ENCODE measurements at places on chromosomes 4 and X. TPM values are rescaled to one million over a fixed set of nuclear protein-coding genes. Genes with fewer than 3 reads are reported as not detected.

DNA sequence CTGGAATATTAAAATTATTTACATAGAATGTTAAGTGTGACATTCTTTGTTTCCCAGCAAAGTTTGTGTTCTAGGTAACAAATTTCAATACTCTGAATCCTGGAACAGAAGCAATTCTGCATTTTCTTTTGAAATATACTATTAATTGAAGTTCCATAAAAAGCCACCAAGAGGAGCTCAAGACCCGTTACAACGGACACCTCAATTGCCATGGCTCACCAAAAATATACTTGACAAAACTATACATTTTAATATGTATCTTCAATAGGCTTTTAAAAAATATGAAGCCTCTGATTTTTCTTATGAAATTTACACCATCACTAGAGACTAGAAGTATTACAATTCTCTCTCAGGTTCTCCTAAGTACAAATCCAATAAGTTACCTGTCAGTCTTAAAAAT lies 111.4 kb downstream of the NYX start:
- H3K27me3 ChIP-seq, result no peaks in the 10 kb centered on the region
- no peak overlapping the region for H3K4me3 ChIP-seq
- DNase-seq, result no peak
- no peak overlapping the region for H3K27ac ChIP-seq

DNA sequence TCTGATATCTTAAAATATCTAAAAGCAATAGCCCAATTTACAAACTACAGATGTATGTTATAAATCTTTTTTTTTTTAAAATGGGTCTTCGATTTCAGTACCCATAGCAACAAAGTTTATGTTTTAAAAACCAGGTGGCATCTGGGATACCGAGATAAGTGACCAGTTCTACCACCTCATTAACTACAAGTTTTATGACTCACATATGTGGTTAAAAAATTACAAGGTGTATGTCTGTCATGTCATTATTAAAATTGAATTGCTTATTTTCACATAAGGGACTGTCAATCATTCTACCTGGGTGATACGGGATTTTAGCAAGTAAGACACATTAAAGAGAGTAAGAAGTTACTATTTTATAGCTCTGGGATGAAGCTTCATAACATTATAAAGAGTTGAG lies 192.0 kb upstream of the ETNPPL start:
- no peaks in the 10 kb centered on the region for H3K4me1 ChIP-seq
- no peak for DNase-seq
- H3K36me3 ChIP-seq, result no peaks in the 10 kb centered on the region
- H3K27me3 ChIP-seq, result no peaks in the 10 kb centered on the region

Gene TLR10
- total RNA-seq, result not detected

DNA sequence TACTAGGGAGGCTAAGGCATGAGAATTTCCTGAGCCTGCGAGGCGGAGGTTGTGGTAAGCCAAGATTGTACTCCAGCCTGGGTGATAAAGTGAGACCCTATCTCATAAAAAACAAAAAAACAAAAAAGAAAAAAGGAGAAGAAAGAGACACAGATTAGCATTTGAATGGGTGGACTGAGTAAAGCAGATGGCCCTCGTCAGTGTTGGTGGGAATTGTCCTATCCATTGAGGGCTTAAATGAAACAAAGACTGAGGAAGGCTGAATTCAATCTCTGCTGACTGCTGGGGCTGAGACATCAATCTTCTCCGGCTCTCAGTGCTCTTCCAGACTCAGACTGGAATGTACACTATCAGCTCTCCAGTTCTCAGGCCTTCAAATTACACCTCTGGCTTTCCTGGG lies 136.8 kb downstream of the SLC7A11 start:
- peaks cover 44% of the 10 kb centered on the region for H3K4me1 ChIP-seq
- no peak for DNase-seq
- no peaks in the 10 kb centered on the region for H3K27me3 ChIP-seq
- H3K36me3 ChIP-seq, result no peaks in the 10 kb centered on the region
- no peak overlapping the region for H3K4me3 ChIP-seq
- H3K27ac ChIP-seq, result no peak overlapping the region

Gene MAGEA1
- not detected for total RNA-seq

DNA sequence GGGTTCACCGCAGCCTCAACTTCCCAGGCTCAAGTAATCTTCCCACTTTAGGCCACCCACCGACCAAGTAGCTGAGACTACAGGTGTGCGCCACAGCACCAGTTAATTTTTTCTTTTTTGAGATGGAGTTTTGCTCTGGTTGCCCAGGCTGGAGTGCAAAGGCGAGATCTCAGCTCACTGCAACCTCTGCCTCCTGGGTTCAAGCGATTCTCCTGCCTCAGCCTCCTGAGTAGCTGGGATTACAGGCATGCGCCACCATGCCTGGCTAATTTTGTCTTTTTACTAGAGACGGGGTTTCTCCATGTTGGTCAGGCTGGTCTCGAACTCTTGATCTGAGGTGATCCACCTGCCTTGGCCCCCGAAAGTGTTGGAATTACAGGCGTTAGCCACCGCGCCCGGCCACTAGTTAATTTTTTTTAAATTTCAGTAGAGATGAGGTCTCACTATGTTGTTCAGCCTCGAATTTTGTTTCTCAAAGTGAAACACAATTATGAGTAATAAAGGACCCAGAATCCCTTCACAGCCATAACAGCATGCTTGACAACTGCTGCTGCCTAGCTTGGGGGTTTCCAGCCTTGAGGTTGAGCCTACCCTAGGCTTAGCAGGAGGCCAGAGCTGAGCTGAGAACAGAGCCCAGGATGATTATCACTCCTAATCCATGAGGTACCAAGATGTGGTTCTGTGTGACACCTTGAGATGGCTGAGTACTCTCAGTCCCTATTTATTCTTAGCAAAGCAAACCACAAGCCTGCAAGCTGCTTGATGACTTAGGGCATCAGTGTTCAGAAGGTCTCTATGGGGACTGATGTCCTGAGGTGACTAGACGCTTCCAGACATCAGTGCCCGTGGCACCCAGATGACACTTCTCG lies 41.6 kb upstream of the NKRF start:
- no peak overlapping the region for H3K4me3 ChIP-seq
- no peaks in the 10 kb centered on the region for H3K36me3 ChIP-seq
- H3K27me3 ChIP-seq, result no peaks in the 10 kb centered on the region
- no peaks in the 10 kb centered on the region for H3K4me1 ChIP-seq
- DNase-seq, result no peak

GRCh38 chr4:87497159-87497558 lies 32.0 kb downstream of the SPARCL1 start:
- no peak for DNase-seq
- no peak overlapping the region for H3K27ac ChIP-seq
- peaks cover 17% of the 10 kb centered on the region for H3K4me1 ChIP-seq
- no peaks in the 10 kb centered on the region for H3K27me3 ChIP-seq
- H3K36me3 ChIP-seq, result no peaks in the 10 kb centered on the region

Gene WDR19
- total RNA-seq, result 20.3 TPM

Gene HEPH
- not detected for total RNA-seq
